ENCODE measurements at places on chromosomes 5 and 9. TPM values are rescaled to one million over a fixed set of nuclear protein-coding genes. Genes with fewer than 3 reads are reported as not detected.

The ZNF474 gene
- not detected for total RNA-seq

The MCIDAS gene
- not detected for total RNA-seq

The DNAI1 gene
- total RNA-seq: 0.34 TPM

DNA sequence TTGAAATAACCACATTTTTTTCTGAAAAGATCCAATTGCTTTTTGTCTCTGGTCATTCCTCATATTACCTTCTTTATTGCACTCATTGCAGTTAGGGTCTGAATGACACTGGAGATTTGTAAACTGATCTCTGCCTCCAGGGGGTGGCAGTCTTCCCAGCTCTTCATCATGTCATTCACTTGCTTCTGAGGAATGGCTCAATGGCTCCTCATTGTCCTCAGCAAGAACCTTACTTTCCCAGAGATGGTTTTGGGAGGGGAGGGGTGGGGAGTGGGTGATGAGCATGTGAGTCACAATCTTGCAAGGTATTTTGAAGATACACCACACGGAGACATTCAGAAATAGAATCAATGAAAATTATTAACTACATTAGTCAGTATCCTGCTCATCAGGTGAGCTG lies 159.8 kb upstream of the GAS1 start:
- DNase-seq: no peak

The PLAC8L1 gene
- 0.30 TPM for total RNA-seq

The PCDHA2 gene
- total RNA-seq: not detected

DNA sequence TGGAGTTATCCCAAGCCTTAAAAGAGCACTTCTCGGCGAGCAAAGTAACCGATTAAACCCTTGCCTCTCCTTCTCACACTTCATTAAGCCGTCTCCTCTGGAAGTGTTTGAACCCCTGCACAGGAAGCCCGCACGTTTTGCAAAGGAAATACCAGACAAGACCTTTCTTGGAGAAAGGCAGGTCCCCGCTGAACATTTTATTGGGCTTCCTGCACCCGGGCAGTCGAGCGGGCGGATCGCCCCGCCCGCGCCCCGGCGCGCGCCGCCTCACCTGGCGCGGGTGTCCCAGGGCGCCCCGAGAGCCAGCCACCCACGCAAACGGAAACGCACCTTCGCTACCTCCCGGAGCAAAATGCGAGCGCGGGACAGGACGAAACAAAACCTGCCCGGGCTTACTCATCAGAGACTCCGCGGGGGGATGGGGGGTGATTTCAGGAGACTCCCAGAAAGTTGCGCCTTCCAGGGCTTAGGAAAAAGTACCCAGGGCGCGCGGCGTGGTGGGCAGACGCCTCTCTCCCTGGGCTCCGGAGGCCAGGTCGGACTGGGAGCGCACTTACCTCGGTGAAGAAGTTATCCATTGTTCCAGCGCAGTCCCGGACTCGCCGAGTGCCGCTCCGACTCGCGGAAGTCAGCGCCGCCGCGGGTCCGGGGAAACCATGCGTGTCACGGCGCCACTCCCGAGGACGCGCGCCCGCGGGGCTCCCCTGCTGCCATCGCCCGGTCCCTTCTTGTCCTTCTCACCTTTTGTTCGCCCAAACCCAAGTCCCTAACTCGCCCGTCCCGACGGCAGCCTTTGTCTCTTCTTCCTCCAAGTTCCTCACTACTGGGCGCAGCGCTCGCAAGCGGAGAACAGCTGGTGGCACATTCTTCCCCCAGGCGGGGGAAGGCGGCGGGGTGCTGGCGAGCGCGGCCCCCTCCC lies 598 bp downstream of the MYO10 start:
- DNase-seq: peak; percentile 63

- no peak for DNase-seq
Measured at GRCh38 chr5:135073761-135074345, 39.8 kb upstream of the PITX1 start.

GRCh38 chr5:114327474-114327873 lies 34.4 kb upstream of the KCNN2 start:
- no peak for DNase-seq

- DNase-seq: no peak
Measured at GRCh38 chr5:81696418-81697397, 54.2 kb downstream of the SSBP2 start.

The ZNF346 gene
- 23.3 TPM for total RNA-seq

DNA sequence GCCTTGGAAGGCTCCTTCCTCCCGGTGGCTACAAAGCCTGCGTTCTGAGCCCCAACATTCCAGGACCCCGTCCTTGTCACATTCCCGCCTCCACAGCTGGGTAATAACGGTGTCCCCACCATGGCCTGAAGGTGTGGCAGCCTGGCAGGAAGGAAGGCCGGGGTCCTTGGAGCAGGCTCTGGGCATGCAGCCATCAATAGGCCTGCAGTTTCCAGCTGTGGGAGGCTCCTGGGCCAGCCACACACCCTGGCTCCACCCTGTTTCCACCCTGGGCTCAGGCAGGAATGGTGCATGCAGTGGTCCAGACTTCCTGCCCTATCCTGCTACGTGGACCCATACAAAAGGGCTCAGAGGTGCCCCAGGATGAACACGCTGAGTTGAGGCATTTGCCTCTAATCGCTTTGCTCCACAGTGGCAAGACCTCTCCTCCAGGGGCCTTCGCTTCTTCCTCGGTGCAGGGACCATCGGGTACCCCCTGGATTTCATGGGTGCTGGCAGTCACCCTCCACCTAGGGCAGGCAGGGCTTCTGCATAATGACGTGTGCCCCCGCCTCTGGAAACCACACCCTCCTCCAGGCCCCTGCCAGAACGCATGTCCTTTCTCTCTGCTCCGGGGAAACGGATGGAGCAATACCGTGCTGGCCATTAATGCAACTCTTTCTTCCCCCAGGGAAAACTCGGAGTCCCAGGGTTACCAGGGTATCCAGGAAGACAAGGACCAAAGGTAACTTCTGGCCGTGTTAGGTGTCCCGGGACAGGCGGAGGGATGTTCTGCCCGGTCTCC lies 95.1 kb upstream of the FCN2 start:
- no peak for DNase-seq

DNA sequence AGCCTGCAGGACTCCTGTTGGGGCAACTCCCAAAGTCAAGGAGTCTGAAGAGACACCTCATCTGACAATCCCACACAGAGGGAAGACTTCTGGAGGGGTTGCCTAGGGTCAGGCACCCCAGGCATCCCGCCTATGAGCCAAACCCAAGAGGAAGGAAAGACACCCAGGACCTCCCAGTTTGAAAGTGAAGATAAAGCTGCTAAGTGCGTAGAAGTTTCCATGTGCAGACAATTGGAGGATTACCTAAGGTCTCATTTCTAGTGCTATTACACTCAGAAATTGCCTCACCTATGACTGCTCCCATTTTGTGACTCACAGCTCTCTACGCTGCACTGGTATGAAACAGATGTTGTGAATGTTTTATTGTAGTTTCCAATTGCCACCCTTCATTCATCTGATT lies 322.9 kb downstream of the SLIT3 start:
- DNase-seq: no peak

The TNFSF8 gene
- 42.3 TPM for total RNA-seq
